ELR (cell line): ENCODE measurements at places on chromosomes 12 and 14.

DNA sequence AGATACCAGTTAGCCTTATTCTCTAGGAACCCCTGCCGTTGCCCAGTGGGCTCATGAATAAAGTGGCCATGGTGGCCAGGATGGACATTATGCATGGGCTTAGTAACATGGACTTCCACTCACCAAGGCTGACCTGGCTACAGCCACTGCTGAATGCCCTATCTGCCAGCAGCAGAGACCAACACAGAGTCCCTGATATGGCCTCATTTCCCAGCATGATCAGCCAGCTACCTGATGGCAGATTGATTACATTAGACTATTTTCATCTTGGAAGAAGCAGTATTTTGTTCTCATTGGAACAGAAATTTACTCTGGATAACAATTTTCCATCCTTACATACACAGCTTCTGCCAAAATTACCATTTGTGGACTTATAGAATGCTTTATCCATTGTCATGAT is 16.2 kb upstream of the LPCAT3 start:
- no peak for DNase-seq

DNA sequence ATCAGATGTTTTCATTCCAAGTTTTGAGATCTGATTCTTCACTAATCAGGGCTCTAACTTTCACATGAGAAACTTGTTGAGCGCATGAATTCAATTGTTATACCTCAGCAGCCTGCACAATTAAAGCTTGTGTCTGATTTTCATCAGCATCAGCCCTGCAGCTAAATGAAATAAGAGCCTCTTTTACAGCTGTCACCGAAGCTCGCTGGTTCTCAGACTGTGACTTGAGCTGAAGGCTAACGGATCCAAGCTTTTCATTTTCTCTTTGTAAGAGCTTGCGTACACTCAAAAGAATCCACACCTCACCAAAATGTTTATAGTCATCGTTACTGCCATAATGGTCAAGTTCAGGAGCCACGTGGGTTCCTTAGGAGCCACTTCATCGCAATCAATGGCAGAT is 65.5 kb upstream of the BEGAIN start:
- no peak for DNase-seq

- DNase-seq, result no peak
Observed at GRCh38 chr14:24130717-24131548, 474 bp downstream of the FITM1 start.

DNA sequence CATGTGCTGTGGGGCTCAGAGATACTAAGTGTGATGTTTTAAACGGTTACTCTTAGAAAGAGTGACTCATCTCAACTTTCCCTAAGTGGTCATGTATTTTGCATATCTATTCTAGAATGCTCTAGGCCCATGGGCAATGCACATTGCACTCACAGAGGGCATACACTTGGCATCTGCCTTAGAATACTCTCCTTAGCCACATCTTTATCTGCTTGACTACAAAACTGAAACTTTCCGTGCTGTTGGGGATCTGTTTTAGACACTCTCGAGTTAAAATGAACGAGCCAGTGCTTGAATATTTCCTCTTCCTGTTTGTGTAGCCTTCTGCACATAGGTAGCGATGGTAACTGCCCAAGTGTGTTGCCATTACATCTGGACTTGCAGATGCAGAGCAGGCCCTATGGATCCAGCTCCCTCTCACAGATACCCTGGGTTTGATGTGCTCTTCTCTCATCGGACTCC is 180.5 kb downstream of the CAND1 start:
- no peak for DNase-seq

GRCh38 chr12:89194683-89195082 is 157.6 kb downstream of the DUSP6 start:
- DNase-seq, result no peak
